ENCODE measurements at places on chromosomes 1 and 21.

GRCh38 chr1:223810586-223810985, 35.2 kb downstream of the TP53BP2 start:
- DNase-seq, result no peak

DNA sequence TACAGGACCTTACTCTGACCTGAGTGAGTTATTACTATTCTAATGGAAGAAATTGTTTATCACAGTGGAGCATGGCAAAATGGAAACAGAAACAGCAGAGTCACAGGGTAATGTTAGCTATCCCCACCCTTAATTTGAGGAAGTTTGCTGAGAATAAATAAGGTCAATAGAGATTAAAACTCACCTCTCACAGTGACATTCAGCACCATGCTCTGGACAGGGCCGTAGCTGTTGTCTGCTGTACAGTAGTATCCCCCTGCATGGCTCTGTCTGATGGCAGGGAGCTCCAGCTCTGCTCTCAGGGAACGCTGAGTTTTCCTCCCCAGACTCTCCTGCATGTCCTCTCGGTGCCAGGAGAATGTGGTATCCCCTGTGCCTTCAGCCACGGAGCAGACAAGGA, 11.9 kb downstream of the FCRL4 start:
- no peak for DNase-seq

- no peak for DNase-seq
These were observed 116.3 kb upstream of the C1orf21 start for GRCh38 chr1:184270556-184270955.

- DNase-seq, result no peak
These were observed 7.3 kb downstream of the KIF21B start for GRCh38 chr1:201016211-201016651.

GRCh38 chr21:42117229-42117966, 46.3 kb downstream of the UMODL1 start:
- DNase-seq, result peak; percentile 63

- DNase-seq, result peak; percentile 43
These were observed at the start of gene PYGO2 for GRCh38 chr1:154961207-154962155. Gene PYGO2 (minus strand): TSS chr1:154961782. CDS start chr1:154961576, 206 bp downstream.

DNA sequence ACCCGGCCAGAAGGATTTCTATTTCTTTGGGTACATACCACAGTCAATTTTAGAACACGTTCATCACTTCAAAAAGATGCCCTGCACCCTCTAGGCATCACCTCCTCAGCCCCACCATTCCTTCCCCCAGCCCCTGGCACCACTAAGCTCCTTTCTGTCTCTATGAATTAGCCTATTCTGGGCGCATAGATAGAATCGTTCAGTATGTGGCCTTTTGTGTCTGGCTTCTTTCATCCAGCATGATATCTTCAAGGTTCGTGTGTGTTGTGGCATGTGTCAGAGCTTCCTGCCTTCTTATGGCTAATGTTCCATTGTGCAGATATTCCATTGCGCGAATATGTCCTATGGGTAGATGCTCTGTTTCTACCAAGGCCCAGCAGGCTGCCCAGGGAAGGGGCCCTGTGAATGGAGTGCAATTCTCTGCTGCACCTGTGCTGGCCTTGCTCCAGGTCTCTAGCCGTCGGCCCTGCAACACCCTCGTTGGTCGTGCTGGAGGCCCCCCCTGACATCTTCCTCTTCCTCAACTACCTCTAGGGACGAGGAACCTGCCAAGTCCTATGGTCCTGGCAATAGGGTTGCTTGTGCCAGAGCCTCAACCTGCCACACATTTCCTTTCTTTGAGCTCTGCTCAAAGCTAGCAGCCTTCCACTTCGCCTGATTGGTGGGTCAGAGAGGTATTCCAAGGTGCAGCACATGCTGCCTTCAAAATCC, 113.5 kb downstream of the RIPK4 start:
- DNase-seq, result no peak

DNA sequence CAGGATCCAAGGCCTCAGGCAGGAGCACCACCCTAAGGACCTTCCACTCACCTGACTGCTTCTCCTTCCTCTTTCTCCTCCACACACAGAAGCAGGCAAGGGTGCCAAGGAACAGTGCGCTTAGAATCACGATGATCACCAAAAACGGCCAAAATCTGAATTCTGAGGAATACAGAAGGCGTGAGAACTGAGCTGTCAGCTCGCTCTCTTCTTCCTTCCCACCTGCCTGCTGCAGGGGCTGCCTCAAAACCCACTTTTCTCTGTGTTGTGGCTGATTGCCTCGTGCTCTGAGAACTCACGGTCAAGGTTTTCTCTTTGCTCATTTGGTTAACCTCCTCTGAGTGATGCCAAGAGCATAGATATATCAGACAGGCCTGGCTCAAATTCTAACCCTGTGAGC, 23.8 kb downstream of the CD244 start:
- no peak for DNase-seq

DNA sequence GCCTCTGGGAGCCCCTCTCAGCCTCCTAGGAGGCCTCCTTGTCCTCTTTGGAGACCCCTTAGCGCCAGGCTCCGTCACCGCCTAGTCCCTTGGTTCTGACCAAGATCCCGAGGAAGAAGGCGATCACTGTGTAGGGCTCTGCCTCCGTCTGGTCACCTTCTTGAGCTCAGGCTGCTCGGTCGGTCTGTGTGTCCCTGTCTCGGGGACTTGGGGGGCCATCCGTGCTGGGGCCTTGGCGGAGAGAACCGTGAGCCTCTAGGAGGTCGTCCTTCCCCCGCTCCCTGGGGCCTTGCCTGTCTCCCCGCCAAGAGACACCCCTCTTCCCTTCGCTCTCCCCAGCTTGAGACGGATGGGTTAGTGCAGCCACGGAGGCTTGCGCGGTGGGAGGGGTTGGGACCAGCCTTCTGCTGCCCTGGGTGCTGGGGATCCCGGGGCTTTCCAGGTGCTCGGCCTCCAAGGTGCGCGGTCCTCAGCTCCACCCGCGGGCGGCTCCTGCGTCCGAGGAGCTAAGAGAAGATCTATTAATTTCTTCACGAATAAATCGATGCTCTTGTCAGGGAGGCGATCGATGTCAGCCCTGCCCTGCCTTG, 701 bp upstream of the INSRR start:
- DNase-seq, result no peak

DNA sequence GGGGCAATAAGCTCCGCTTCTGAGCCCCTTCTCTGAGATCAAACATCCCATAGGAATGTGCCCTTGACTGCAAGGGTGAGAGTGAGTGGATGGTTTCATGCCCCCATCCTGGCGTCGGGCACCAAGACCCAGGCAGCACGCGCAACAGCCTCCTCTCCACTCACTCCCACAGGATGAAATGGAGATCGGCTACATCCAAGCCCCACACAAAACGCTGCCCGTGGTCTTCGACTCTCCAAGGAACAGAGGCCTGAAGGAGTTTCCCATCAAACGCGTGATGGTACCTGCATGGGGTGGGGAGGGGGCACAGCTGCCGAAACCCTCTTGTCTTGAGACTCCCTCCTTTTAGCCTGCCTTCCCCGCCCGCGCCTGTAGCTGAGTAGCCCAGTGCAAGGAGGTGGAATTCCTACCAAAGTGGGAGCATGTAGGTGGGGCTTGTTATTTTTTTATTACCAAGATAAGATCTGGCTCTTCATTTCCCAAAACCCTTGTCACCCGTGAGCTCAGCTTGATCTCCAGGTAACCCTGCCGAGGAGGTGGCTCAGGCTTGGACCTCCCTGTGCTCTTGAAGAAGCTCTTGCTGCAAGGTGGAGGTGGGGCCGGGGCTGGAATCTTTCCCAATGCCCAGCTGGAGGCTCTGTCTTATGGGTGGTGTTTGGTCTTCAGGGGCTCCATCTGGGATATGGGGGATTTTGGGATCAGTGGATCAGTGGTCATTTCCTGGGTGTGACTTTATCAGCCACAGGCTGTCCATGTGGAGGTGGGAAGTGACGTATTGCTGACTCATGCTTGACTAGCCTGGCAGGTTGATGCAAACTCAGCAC, 24.0 kb upstream of the PADI6 start:
- no peak for DNase-seq

- no peak for DNase-seq
These were observed 87.7 kb upstream of the TNFSF4 start for GRCh38 chr1:173294843-173295242.

- no peak for DNase-seq
These were observed 355.7 kb upstream of the TMPRSS15 start for GRCh38 chr21:18759267-18759666.

DNA sequence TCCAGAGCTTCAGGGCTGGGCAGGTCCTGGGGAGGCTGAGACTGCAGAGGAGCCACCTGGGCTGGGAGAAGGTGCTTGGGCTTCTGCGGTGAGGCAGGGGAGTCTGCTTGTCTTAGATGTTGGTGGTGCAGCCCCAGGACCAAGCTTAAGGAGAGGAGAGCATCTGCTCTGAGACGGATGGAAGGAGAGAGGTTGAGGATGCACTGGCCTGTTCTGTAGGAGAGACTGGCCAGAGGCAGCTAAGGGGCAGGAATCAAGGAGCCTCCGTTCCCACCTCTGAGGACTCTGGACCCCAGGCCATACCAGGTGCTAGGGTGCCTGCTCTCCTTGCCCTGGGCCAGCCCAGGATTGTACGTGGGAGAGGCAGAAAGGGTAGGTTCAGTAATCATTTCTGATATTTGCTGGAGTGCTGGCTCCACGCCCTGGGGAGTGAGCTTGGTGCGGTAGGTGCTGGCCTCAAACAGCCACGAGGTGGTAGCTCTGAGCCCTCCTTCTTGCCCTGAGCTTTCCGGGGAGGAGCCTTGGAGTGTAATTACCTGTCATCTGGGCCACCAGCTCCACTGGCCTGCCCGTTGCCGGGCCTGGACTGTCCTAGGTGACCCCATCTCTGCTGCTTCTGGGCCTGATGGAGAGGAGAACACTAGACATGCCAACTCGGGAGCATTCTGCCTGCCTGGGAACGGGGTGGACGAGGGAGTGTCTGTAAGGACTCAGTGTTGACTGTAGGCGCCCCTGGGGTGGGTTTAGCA, 9.3 kb downstream of the MYBPH start:
- DNase-seq, result no peak

DNA sequence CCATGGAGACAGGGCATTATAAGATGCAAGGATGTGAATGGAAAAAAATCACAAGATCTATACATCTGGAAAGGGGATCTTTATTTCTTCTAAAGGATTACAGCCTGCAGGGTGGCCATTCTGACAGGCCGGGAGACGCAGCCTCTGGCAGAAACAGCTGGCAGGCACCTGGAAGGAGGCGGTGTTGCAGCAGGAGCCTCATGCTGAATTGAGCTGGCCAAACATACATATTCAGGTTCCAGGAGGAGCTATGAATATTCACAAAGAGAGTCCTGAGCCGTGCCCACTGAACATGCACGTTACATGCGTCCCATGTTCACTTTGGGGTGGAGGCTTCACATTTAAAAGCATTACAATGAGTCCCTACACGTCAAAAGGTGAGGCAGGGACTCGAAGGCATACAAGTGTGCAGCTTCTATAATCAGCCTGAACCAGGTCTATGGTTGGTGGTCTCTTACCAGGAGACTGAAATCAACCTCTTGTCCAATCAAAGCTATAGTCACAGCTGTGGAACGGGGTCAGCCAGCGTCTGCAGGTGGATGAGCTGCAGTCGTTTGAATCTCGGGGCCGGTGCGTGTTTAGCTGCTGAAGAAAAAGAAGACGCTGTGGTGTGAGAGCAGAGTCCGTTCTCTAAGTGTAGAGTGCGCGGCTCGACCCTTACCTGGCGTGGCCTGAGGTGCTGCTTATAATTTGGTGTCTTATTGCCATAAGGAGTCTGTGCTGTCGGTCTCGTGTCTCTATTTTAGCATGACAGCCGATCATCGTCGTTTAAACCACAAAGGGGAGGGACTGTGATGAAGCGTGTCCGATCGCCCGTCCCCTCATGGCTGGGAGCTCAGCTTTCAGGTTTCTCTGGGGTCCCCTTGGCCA, 183.0 kb downstream of the ETS2 start:
- DNase-seq, result no peak

- DNase-seq, result no peak
These were observed 99.6 kb downstream of the ZBTB18 start for GRCh38 chr1:244150665-244151064.

GRCh38 chr1:155184835-155185782, 11.5 kb downstream of the TRIM46 start:
- DNase-seq, result no peak

DNA sequence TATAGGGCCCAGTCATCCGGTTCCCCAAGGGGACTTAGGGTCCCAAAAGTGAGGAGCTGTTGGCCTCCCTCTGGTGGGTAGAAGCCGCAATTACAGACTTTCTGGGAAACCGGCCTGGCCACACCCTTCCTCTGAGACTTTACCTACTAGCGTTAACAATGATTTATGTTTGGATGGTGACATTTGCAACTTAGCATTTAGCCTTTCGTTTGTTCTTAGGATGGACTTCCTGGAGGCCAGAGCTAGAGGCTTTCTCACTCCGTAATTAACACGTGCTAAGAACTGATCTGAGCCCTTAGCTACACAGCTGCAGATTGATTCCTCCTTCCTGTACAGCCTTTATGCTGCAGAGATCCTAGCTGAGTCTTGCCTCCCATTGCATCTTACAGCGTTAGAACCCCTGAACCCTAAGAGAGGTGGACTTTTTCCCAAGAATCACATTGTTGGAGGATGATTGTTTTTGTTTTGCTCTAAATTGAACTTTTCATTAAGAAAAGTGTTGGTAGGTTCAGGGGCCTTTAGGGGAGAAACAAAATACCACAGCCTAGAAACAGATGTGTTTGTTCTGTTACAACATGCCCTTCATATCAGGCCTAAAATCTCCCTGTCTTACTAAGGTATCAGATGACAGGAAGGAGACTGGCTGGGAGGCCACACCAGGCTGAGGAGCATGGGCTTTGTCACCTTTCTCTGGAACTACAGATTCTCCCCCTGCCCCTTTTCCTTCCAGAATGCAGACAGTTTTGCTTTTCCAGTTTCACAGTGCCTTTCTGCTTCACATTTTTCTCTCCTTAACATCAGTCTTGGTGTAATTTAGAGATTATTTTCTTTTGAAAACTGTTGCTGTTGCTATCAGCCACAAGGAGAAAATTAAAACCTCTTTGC, 1.9 kb downstream of the S100A11 start:
- DNase-seq, result peak; percentile 52

DNA sequence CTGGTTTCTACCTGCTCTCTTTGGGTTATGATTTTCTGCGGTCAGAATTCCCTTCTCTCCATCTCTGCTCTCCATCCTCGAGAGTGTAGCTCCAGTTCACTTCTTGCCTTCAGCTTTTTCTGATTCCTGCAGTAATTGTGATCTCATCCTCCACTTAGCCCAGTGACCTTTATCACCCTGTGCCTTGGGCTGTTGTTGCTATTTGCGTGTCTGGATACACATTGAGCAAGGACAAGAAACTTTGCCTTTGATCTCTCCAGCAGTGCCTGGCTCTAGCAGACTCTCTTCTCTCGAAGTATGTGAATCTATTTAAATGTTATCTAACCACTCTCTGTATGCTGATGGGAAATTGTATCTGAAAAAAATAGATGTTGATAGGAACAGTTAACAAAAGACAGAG, 76.4 kb upstream of the MARK1 start:
- no peak for DNase-seq

GRCh38 chr1:198657550-198658064, 18.8 kb downstream of the PTPRC start:
- peak; percentile 82 for DNase-seq

- no peak for DNase-seq
These were observed 89.4 kb downstream of the LPAR3 start for GRCh38 chr1:84803604-84804003.

- DNase-seq, result no peak
These were observed 55.3 kb downstream of the CDC7 start for GRCh38 chr1:91555821-91556531.

- no peak for DNase-seq
These were observed 559.5 kb upstream of the PKN2 start for GRCh38 chr1:88124614-88125013.

Data from AML-193 (cell line).